ENCODE measurements at places on chromosomes 3 and 15.

DNA sequence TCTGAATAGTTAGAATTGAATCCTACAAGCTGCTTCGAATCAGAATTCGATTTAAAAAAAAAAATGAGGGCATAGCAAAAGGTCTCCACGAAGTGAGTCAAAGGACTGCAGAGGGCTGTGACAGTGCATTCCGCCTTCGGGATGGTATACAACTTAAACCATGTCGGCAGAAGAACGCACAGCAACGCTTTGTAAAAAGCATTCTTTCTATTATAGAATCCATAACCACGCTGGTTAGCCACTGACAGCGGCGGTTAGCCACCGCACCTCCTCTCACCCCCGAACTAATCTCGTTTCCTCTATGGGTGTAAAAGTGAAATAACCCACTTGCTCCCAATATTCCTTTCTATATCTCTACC lies 664 bp upstream of the PIK3CA start:
- DNase-seq = no peak

GRCh38 chr3:192566706-192567290 lies 160.5 kb downstream of the FGF12 start:
- DNase-seq = peak; percentile 87

GRCh38 chr15:72146934-72147333 lies 28.7 kb downstream of the SENP8 start:
- no peak for DNase-seq

DNA sequence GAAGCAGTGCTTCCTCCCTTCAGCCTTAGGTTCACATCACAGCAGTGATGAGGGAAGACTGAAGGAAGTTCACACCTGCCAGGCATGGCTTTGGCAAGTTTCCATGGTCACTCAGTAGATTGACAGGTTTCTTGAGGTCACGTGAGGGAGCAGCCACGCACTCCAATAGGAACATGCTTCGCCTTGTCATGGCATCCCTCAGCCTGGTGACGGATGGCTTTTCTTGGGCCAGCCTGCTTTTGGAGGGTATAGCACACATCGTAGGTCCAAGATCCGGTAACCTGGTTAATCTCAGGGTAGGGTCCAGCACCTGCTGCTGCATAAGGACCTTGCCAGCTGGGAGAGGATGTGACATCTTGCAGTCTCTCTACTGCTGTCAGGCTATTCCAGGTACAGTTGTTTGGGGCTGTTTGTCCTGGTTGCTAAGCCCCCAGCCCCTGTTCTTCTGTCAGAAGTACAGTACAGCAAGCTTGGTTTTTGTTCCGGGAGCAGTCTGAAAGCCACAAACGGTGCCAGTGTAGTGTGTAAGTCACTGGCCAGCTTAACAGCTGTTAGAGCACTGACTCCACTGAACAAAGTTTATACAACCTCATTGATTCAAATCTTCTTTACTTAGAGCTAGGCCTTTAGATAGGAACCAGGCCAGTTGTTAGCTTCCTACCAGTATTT lies 42.3 kb downstream of the PSMD6 start:
- no peak for DNase-seq

- no peak for DNase-seq
Measured at GRCh38 chr3:60574046-60574769, 677.0 kb downstream of the FHIT start.

GRCh38 chr3:66430876-66431275 lies 69.9 kb downstream of the LRIG1 start:
- no peak for DNase-seq

DNA sequence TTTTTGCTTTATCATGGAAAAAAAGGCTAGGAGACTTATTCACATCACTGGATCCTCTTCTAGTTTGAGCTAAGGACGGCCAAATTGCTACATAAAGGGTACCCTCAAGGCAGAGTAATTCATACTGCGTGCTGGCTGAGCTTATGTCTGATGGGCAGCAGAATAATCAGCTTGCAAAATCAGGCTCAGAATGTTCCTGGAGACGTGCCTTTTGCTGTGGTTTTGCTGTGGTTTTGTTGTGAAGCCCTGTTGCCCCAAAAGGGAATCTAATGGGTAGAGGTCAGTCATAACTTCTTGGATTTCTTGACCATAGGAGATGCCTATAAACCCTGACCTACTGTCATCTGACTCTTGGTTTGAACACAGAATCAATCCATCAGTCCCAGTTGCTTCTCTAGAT lies 189.9 kb downstream of the SOX2 start:
- DNase-seq = no peak

- no peak for DNase-seq
Measured at GRCh38 chr3:71003511-71003910, 580.0 kb downstream of the FOXP1 start.

DNA sequence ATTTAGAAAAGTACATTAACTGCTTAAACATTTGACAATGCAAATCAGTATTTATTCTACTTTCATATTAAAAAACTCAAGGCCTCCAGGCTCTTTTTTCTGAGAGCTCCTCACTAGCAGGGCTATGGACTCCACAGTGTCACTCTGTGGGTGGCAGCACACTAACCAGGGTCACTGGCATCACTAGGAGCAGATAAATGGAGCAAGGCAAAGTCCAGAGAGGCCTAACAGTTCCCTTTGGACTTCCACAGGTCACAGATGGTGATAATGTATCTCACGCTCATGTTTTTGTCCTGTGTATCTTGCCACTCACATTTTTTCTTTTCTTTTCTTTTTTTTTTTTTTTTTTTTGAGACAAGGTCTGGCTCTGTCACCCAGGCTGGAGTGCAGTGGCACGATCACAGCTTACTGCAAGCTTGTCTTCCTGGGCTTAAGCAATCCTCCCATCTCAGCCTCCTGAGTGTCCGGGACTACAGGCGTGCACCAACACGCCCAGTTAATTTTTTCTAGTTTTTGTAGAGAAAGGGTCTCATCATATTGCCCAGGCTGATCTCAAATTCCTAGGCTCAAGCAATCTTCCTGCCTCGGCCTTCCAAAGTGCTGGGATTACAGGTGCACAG lies 7.8 kb downstream of the SPG21 start:
- no peak for DNase-seq

DNA sequence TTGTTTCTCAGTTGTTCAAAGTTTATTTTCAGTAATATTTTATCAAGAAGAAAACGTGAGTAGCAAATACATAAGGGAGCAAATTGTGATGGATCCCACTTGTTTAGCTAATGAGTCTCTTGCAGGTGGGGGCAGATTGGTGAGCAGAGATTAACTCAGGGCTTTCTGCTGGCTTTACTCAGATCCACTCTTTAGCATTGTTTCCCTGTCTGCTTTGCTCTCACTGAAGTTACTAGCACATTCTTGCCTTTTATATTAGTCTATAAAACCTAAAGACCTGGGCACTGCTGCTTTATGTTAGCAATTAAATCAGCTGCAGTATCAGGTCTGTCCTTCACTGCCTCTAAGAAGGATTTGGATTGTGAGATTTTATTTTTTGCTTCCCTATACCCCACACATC lies 71.5 kb downstream of the STAC start:
- DNase-seq = no peak

- no peak for DNase-seq
Measured at GRCh38 chr3:9124730-9125129, 124.7 kb downstream of the SRGAP3 start.

DNA sequence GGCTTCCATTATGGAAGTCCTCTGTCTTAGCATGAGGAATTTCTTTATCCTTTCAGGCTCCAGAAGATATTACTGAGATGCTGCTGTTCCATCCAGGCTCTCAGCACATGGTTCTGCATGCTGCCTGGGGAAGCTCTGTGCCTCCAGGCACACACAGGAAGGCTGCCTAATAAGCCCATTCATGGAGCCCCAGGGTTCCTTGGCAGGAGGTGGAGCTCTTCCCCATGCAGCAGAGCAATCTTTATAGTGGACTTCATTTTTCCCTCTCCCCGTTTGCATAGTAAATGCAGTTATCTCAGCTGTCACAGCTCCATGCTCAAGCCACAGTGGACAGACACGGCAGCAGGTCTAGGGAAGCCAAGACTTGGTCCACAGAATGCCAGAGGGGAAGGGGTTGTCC lies 57.6 kb downstream of the BOC start:
- DNase-seq = no peak

- no peak for DNase-seq
Measured at GRCh38 chr3:107704477-107704876, 181.7 kb downstream of the BBX start.

DNA sequence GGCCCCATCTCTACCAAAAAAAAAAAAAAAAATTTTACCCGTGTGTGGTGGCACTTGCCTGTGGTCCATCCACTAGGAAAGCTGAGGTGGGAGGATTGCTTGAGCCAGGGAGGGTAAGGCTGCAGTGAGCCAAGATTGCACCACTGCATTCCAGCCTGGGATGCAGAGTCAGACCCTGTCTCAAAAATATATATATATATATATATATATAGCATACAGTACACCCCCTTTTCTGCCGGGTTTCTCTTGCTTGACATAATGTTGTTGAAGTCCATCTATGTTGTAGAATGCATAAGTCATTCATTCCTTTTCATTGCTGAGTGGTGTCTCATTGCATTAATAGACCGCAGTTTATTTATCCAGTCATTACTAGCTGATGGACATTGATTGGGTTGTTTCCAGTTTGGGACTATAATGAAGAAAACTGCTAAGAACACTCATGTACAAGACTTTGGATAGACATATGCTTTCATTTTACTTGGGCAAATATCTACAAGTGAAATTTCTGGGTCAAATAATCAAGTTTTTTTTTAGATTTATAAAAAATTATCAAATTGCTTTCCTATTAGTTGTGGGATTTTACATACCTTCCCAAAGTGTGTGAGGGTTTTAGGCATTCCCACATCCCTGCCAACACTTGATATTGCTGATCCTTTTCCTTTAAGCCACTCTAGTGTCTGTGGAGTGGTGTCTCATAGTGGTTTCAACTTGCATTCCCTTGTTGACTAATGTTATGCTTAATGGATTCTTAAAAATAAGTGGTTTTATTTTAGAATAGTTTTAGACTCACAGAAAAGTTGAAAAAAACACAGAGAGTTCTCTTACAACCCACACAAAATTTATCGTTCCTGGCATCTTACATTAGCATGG lies 2.1 kb upstream of the PRR20G start:
- no peak for DNase-seq

GRCh38 chr3:153247331-153248330 lies 85.6 kb downstream of the RAP2B start:
- no peak for DNase-seq

GRCh38 chr3:131353016-131353877 lies 28.3 kb upstream of the NUDT16 start:
- DNase-seq = no peak

DNA sequence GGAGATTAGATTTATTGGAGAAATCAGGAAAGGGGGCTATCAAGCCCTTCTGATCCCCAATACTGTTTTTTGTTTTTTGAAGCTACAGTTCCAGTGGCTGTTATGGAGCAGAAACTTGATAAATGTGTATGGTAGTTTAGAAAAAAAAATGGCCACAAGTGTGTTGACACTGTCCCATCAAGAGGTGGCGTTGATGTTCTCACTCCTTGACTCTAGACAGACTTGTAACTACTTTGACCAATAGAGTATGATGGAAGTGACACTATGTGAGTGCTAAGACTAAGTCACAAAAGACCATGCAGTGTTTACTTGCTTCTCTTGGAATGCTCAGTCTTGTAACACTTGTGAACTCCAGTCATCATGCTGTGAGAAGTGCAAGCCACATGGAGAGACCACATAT lies 356.7 kb downstream of the PDCD6IP start:
- no peak for DNase-seq

DNA sequence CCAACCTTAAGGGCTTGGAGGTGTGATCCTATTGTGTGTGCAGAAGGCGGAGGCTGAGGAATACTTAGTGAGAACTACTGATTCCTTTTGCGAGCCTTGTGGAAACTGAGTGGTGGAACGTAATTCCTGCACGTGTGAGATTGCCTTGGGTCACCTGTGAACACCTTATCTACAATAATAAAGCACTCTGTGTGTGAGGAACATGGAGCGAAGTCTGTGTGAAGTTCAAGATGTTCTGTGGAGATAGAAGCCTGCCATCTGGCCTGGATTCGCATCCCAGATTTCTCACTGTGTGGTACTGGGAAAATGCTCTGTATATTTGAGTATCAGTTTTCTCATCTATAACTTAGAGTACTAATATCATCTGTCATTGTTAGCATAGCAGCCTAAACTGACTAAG lies 179.5 kb upstream of the PDZRN3 start:
- no peak for DNase-seq

Measured in ascending aorta (tissue), 2 donors.